ENCODE measurements at places on chromosomes 11 and 22. TPM values are rescaled to one million over a fixed set of nuclear protein-coding genes. Genes with fewer than 3 reads are reported as not detected.

GRCh38 chr11:76752321-76753143 lies 30.6 kb upstream of the TSKU start:
- peak; percentile 95 for DNase-seq

GRCh38 chr11:91802475-91802874 lies 422.1 kb upstream of the FAT3 start:
- DNase-seq: no peak

SLC7A4 gene
- total RNA-seq: 7.6 TPM

C11orf42 gene
- total RNA-seq: not detected

DNA sequence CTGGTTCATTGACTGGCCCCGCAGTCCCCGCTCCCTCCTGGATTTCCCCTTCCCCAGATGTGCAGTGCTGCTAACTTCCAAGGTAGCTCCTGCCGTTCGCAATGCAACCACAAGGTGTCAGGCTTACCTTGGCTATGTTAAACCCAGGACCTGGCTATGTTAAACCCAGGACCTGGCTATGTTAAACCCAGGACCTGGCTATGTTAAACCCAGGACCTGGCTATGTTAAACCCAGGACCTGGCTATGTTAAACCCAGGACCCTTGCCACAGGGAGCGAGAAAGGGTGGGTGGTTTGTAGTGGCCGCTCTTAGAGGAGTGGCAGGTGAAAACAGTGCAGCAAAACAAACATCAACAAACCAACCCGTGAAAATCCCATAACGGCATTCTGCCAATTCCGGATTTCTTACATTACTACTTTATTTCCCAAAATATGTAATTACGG lies 2.9 kb upstream of the ADAMTS8 start:
- DNase-seq: no peak

Data from mesenteric fat pad (tissue), 1 donor.